ENCODE measurements at places on chromosomes 12 and 14. TPM values are rescaled to one million over a fixed set of nuclear protein-coding genes. Genes with fewer than 3 reads are reported as not detected.

DHRS2 gene
- total RNA-seq, result 0.28 TPM

RNU4-1 gene
- total RNA-seq, result under 0.01 TPM

BAG5 gene
- 30.4 TPM for total RNA-seq

CCDC197 gene
- total RNA-seq, result not detected

NFATC4 gene
- total RNA-seq, result 48.2 TPM

TMEM52B gene
- total RNA-seq, result 0.14 TPM

OR6C2 gene
- not detected for total RNA-seq

CNTN1 gene
- 0.65 TPM for total RNA-seq
